ENCODE measurements at places on chromosomes 2 and 18.

DNA sequence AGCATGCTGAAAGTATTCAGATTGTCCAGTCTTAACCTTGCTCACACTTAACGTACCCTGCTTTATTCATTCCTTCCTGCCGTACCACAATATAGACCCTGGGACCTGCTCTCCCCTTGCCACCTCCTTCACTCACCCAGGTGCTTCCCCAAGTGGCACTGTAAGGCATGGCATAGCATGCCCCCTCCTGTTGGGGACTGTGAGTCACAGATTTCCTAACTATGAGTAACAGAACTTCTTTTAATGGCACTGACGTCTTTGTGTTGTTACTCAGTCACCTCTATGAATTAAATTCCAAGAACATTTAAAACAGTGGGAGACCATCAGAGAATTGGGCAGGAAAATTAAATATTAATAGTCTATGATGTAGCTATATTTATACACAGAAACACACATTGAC lies 117.2 kb downstream of the CTNNA2 start:
- no peak for DNase-seq

GRCh38 chr2:134663451-134664450 lies 55.0 kb downstream of the TMEM163 start:
- DNase-seq: no peak

DNA sequence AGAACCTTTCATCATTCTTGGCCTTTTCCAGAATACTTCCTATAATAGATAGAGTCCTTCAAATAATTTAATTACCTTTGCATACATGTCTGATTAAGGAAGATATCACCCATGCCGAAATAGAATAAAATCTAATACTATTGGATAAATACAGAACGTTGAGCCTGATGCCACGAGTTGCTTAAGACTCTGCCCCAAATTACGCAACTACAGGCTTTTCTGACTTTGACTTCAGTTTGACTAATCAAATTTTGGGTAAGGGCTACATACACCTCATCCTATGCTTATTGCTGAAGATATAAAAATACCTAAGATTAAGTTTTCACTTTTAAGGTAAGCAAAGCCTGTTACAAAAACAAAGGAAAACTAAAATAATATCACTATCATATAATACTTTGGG lies 1065.1 kb upstream of the NRXN1 start:
- no peak for DNase-seq

DNA sequence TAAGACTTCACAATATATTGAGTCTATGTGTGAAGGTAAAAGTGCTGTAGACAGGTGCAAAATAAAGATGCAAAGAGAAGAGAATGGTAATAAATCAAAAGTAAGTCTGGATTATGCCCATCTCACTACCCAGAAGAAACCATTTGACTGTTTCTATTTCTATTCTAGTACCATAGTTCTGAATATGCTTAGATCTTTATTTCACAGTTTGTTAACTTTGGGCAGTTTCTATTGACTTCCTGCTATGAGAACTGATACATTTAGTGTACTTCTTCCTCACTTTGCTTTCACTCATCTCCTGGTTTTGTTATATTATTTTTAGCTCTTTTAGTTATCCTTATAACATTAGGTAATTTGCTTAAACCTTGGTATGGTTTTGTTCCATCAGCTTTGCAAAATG lies 94.9 kb downstream of the HS1BP3 start:
- no peak for DNase-seq

- DNase-seq: no peak
Measured at GRCh38 chr2:189527812-189528592, 52.6 kb downstream of the SLC40A1 start.

DNA sequence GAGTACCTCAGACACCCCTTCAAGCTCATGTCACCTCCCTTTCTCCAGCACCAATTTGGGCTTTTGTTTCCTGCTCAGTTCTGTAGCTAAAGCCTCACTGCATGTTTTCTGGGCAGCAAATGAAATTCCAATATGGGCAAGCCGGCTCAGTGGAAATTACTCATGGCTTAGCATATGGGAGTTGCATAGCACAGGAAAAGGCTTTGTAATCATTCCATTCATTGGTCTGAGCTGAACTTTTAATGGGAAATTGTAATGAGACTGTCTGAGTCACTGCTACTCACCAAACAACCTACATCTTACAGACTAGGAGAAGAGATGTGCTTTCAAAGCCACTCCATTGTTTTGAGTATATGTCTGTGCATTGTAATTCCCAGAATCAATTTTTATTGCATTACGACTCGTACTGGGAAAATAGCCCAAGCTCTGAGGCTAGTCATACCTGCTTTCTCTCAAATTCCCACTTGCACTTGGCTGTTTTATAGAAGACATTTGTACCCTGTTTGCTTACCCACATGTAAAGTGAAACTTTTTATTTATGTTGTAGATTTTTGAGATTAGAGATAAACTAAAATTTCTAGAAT lies 139.5 kb upstream of the LRATD1 start:
- no peak for DNase-seq

- no peak for DNase-seq
Measured at GRCh38 chr18:57980573-57981307, 63.3 kb upstream of the NEDD4L start.

- DNase-seq: no peak
Measured at GRCh38 chr2:216147172-216148131, 38.3 kb downstream of the XRCC5 start.

GRCh38 chr2:200466425-200467418 lies 43.1 kb downstream of the KCTD18 start:
- peak; percentile 11 for DNase-seq

GRCh38 chr2:110777531-110778311 lies 45.3 kb downstream of the ACOXL start:
- no peak for DNase-seq

DNA sequence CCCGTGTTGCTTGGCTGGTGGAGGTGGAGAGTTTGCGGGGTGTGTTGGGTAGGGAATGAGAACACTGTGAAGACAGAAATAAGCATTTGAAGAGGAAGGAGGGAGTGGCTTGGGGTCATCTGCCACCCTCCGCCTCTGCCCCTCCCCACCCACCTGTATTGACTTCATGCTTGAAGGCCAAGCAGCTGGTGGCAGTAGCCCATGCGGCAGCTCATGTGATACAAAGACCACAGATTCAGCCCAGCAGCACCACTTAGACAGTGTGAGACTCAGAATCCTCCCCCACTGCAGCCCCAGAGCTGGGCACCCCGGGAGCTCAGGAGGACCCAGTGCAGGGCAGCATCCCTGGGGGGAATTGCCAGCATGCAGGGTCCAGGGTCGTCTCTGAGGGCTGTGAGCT lies 15.4 kb downstream of the NPPC start:
- DNase-seq: no peak

- peak; percentile 34 for DNase-seq
Measured at GRCh38 chr2:217993817-217994463, 8.9 kb downstream of the TNS1 start.

GRCh38 chr18:6784046-6784445 lies 54.5 kb downstream of the ARHGAP28 start:
- no peak for DNase-seq

DNA sequence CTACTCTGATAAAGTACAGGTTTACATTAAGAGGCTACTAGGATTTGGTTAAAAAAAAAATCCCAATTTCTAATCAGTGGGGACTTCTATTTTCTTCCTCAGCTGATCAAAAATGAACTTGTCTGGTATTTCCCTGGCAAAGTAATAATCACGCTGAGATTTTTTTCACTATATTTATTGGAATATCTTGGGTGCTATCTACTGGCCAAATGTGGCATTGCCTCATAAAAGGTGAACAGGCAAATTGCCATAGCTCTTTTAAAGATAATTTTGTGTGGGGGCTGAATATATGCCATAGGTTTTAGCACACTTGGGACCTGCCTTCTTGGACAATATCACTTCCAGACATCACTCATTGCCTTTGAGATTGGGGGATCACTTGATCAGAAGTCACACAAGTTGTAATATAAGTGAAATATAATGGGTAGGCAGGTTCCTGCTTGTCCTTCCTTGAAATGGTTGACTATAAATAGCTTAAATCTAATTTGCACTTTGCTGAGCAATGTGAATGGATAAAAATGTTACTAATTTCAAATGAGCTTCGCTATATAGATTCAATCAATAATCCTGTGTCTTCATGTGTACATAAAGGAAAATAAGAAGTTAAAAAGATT lies 7.0 kb upstream of the NXPH2 start:
- no peak for DNase-seq

GRCh38 chr2:190214426-190215194 lies 105.0 kb downstream of the HIBCH start:
- no peak for DNase-seq

- DNase-seq: no peak
Measured at GRCh38 chr2:63840081-63840784, 1.5 kb upstream of the UGP2 start.

GRCh38 chr2:28046921-28047320 lies 156.4 kb downstream of the BABAM2 start:
- no peak for DNase-seq

DNA sequence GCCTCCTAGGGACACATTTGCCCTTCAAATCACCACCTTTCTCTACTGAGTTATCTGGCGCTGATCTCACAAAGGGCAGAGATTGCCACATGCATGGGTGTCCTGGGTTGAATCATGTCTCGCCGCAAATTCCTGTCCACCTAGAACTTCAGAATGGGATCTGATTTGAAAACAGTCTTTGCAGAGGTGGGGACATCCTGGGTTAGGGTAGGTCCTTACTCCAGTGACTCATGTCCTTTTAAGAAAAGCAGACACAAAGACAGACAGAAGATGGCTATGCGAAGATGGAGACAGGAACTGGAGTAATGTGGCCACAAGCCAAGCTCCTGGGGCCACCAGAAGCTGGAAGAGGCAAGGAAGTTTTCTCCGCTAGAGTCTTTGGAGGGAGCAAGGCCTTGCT lies 197.4 kb upstream of the SMIM21 start:
- DNase-seq: no peak

DNA sequence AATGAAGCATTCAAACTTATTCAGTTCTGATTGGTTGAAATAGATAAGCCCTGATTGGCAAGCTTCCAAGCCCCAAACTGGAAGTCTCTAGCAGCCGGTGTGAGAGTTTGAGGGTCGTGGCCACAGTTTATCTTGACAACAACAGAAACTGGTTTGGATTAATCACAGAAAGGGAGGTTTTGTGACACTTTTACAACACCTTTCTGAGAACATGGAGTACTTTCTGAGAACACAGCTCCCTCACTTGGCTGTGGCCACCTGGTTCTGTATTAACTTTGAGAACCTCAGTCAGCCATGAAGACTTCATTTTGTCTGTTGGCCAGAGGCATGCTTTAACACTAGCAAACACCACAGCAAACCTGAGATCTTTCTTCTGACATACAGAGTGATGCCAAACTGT lies 280.7 kb upstream of the VWC2L start:
- no peak for DNase-seq

DNA sequence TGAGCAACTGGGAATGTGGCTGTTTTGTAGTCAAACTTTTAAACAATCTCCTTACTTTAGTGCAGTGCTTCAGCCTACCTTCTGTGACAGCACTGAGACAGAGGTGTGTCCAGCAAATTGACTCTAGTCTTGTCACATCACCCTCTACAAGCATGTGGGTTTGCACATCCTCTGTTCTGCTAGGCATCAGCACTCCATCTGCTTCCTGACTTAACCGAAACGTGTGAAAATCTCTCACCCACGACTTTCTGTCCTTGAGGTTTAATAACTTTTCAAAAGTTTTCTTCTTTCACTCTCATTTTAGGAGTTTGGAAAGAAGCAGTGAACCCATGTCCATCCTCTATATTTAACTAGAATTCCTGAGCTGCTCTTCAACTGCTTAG lies 42.6 kb downstream of the TTR start:
- no peak for DNase-seq

DNA sequence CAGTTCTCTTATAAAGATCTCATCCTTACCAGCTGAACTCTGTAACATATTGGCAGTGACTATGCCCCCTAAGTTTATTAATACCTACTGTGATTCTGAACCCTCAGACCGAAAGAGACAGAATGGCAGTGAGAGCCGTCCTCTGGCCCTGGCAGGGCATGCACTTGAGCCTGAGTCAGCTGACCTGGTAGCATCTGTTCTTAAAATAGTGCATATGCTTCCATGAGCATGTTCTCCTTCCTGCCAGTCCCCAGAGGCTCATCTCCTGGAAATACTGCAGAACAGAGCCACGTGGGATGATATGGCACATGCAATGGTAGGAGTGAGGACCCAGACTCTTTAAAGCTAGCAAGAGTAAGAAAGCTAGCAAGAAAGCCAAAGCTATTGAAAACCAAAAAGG lies 59.0 kb downstream of the RASGRP3 start:
- DNase-seq: no peak

DNA sequence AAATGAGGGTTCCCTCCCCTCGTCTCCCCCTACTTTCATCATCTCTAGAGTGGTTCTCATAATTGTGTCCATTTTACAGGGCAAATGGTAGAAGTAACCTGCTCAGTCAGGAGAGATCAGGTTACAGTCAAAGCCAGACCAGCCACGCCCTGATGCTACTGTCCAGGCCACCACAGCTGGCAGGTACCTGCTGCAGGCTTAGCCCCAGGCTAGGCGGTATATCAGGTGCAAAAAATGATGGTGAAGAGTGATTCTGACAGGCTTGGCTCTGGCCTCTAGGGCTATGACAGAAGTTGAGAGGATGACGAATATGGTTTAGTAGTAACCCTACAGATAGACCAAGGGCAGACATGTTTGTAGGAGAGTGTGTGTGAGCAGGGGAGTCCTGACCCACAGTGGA lies 67.1 kb downstream of the HAUS1 start:
- DNase-seq: no peak

DNA sequence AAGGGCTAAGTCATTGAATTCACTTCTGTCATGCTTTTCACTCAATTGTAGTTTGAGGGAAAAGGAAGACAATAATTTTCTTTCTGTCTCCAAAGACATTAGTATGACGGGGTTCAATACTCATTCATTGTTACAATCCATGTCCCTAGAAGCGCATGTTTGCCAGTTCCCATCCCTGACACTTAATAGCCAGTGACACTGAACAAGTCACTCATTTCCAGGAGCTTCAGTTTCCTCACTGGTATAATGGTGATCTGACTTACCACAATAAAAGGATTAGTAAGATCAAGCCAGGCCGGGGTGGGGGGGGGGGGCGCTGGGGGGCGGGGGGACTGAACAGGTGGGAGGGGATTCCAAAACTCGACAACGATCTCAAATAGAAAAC lies 144.8 kb upstream of the MAP3K20 start:
- DNase-seq: no peak

- DNase-seq: no peak
Measured at GRCh38 chr2:127205218-127206125, 14.6 kb downstream of the CYP27C1 start.
